ENCODE measurements at places on chromosomes 5 and 9. TPM values are rescaled to one million over a fixed set of nuclear protein-coding genes. Genes with fewer than 3 reads are reported as not detected.

Gene ACOT12
- 10.2 TPM for total RNA-seq

Gene INSYN2B
- total RNA-seq, result 1.7 TPM

Gene PCDHGB7
- 6.9 TPM for total RNA-seq

Gene PLAC8L1
- total RNA-seq, result 1.5 TPM

Gene DAB2
- total RNA-seq, result 115 TPM

Gene CCDC152
- 1.8 TPM for total RNA-seq

Gene CNTNAP3B
- total RNA-seq, result 5.2 TPM

Gene PCA3
- not detected for total RNA-seq

Gene CTNND2
- total RNA-seq, result 30.3 TPM

Gene SLC6A18
- not detected for total RNA-seq

Gene NSA2
- total RNA-seq, result 107 TPM

Gene MLANA
- not detected for total RNA-seq

Gene NR6A1
- total RNA-seq, result 4.5 TPM

Gene COL5A1
- 342 TPM for total RNA-seq

Gene PCDHGB6
- total RNA-seq, result 11.6 TPM

Gene MCC
- total RNA-seq, result 22.0 TPM

Gene PGM5
- total RNA-seq, result 35.2 TPM

Gene C7
- total RNA-seq, result 43.5 TPM

Gene MELK
- 12.5 TPM for total RNA-seq

Gene PDGFRB
- total RNA-seq, result 55.1 TPM

Gene DMRTA1
- 1.6 TPM for total RNA-seq

Gene SWI5
- total RNA-seq, result 29.0 TPM

Gene OR13C3
- total RNA-seq, result not detected

Gene ANKRD20A1
- total RNA-seq, result 0.48 TPM

Gene ZNF474
- total RNA-seq, result 1.9 TPM

Gene SLC26A2
- 160 TPM for total RNA-seq

Gene SPATA31D4
- total RNA-seq, result not detected

Measured in hepatocyte (in vitro differentiated cells).